AG04449 (cell line): ENCODE measurements at places on chromosomes 2 and 18.

GRCh38 chr2:240151477-240152031 is 11.1 kb upstream of the OTOS start:
- DNase-seq, result no peak

DNA sequence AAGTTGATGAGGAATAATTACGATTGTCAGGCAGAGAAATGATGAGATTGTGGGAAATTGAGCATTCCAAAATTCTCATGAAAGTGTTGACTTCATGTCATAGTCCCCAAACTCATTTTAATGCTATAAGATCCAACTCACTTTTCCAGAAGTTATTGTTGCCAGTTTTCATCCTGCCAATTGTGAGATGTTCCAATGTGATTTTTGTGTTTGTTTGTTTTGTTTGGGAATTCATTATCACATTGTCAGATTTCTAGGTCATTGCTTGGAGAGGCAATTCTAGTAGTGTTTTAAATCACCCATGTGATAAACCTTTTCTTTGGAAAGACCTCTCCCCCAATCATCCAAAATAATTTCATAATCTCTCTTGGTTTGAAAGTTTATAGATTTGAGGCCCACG is 86.0 kb upstream of the ACVR2A start:
- no peak for DNase-seq

DNA sequence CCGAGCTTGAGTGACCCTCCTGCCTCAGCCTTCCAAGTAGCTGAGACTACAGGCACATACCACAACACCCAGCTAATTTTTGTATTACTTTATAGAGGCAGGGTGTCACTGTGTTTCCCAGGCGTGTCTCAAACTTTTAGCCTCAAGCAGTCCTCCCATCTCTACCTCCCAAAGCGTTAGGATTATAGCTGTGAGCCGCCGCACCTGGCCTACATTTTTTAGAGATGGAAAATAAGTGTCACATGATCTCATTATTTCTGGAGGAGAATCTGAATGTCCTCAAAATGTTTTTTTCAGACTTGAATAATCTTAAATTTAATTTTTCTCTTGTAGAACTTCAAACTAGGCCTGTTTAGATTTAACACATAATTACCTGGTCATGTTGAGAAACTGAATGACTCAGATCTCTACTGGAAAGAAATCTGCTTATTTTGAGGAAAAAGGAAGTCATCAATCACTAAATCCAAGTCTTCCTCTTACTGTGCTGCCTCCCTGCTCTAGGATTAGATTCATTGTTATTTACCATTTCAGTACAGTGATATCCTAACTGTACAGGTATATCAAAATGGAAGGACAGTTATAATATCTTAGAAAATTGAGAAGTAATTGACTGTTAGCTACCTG is 92.4 kb downstream of the COX7A2L start:
- no peak for DNase-seq

DNA sequence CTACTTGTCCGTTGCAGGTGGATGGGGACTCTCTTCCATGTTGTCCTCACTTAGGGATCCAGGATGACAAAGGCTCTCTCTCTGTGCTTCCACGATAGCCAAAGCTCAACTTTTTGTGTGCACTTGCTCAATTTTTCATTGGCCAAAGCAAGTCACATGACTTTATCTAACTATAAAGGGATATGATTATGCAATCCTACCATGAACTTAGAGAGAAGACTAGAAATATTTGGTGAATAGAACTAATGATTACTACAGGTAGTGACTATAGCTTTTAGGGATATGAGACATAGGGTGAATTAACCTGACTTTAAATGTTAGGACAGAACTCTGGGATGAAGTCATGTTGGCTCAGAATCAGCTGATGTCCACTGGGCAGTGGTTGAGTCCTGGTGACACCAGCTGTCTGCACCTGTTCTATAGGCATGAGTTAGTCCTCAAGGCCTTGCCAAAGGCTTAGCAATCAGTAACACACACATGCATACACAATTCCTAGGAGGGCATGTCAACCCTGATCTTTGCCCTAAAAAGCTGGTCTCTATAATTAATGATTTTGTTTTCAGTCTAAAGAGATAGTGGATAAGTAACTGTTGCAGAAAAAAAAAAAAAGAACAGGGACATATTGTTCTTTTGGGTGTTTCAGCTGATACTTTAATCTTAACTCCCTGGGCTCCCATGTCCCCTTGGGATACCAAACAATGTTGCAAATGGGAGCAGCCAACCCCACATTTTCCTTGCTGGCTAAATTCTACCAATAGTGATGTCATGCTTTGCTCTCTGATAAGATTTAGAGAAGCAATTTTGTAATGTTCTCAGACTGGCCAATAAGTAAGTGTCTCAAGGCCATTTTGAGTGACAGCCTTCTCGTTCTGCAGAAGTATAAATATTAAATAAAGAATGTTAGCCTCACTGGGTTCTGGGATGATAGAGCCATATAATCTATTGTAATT is 12.5 kb upstream of the HK2 start:
- DNase-seq, result no peak

DNA sequence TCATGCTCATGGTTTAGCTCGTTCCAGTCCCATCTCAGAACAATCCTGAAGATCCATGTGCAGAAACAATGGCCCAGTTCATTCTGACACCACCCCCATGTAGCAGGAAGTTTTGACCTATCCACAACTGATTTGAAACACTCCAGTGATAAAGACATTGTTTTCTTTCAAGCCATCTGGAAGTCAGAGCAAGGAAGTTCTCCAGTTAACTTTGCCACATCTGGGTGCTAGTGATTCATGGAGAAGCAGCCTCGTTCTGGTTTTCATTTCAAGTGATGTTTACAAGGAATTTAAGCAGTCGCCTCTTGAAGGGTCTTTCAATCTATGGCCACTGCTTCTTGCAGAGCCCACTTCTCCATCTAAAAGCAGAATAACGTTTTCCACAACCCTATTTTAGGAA is 36.6 kb upstream of the TWIST2 start:
- no peak for DNase-seq

GRCh38 chr2:127853671-127854070 is 4.3 kb downstream of the POLR2D start:
- DNase-seq, result no peak
